Stimulated activated CD4-positive, alpha-beta T cell treated with anti-CD3 and anti-CD28 coated beads, TNF-alpha, amount 100 ng/mL, for 24 hours (primary cell): ENCODE measurements at places on chromosomes 2 and 18.

- no peak for DNase-seq
Measured at GRCh38 chr2:205079173-205079572, 533.9 kb downstream of the PARD3B start.

DNA sequence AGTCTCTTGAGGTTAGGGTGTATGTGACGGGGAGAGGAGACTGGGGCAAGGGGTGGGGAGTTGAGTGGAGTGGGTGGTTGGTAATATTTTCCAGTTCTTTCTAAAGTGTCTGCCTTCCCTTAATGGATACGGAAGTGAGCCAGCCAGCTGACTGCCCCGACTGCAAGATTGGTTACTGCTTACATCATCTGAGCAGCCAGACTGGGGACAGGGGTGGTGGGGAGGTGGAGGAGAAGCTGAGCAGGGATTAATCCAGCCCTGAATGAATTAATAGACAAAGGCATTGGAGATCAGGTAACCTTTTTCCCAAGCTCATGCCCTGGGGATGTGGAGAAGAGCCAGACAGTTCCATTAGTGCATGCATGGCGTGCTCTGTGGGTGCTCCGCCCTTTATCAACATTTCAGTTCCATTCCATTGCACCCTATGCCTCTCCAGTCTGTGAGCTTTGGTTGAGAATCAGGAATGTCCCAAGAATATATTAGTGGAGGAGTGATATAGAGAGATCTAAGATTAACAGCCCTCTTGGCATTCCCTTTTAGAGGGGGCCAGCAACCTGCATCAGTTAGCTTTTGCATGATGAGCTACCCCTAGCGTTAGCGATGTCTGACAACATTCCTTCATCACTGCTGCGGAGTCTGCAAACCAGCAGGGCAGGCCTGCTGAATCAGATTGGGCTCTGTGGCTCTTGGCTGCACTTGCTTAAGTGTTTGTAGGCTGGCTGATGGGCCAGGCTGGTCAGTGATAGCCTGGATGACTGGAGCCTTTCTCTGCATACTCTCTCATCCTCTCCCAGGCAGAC lies 67.4 kb downstream of the TNP1 start:
- no peak for DNase-seq

- DNase-seq, result no peak
Measured at GRCh38 chr2:193894081-193894480, 1699.3 kb upstream of the TMEFF2 start.

- no peak for DNase-seq
Measured at GRCh38 chr2:209556354-209556961, 132.6 kb downstream of the MAP2 start.

DNA sequence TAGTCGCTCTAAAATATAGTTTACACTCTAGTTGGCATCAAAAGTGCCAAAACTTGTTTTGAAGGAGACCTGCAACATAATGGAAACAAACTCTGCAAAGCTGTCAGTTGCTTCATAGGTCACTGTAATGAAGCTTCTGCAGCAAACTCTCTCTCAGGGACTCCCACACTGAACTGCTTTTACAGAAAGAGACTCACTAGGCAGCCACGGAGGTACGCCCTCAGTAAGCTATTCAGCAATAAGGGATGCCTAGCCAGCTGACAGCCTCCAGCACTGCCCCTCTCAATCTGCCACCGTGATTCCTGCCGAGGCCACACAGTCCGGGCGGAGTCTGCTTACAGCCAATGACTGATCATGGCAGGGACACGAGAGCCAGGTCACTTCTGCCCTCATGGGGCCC lies 51.1 kb downstream of the COLEC12 start:
- no peak for DNase-seq

- no peak for DNase-seq
Measured at GRCh38 chr2:77512507-77512906, 9.7 kb downstream of the LRRTM4 start.

DNA sequence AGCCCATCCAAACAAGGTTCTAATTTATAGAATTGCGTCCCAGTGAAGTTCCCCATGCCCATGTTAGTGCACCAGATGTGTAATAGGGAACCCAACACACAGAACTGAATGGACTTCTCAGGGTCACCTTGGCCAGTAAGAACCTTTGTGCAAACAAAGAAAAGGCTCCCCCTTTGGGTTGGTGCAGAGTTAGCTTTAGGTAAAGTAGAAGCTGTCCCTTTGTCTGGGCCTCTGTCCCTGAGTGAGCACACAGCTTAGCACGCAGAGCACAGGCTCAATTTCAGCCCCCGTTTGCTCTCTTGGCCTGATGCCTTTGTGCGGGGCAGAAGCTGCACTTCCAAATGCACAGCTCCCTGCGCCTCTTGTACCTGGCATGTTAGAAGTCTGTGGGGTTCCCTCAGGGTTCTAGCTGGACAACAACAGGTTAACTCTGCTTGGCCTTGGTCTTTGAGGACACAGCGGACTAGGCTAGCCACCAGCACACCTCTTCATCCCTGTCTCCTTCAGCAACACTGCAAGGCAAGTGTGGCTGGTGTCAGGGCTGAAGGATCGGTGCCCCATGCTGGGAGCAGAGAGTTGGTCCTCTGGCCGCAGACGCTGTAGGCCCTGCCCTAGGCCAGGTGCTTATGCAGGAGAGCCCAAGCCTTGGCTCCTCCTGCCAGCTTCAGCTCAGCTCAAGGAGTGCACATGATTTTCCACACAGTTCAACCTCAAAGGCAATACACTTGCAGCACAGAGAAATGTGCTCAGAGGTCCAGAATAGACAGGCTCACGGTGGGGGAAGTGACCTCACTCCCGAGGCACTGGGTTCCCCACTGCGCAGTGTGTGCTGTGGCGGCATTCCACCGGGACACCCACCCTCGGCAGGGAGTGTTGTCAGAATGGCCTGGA lies 73.3 kb upstream of the FOSL2 start:
- no peak for DNase-seq

GRCh38 chr18:49008156-49008555 lies 57.4 kb upstream of the SMAD7 start:
- DNase-seq, result no peak

GRCh38 chr18:44679056-44679913 lies 1.4 kb upstream of the SETBP1 start:
- DNase-seq, result peak; percentile 76

- DNase-seq, result no peak
Measured at GRCh38 chr2:162028511-162028910, 45.5 kb downstream of the DPP4 start.

GRCh38 chr2:2827761-2828221 lies 496.7 kb upstream of the MYT1L start:
- no peak for DNase-seq

- DNase-seq, result no peak
Measured at GRCh38 chr2:88709181-88709631, 17.7 kb downstream of the RPIA start.

GRCh38 chr2:28643911-28644334 lies 107.7 kb upstream of the PPP1CB start:
- DNase-seq, result no peak

- no peak for DNase-seq
Measured at GRCh38 chr2:200335657-200336056, 29.2 kb downstream of the SPATS2L start.

- no peak for DNase-seq
Measured at GRCh38 chr18:33212363-33212762, 228.2 kb downstream of the CCDC178 start.

- no peak for DNase-seq
Measured at GRCh38 chr2:144705328-144706245, 185.7 kb upstream of the ZEB2 start.

- DNase-seq, result no peak
Measured at GRCh38 chr2:241123816-241124536, 21.9 kb upstream of the MTERF4 start.

GRCh38 chr2:202122980-202123720 lies 50.1 kb downstream of the KIAA2012 start:
- DNase-seq, result no peak

- no peak for DNase-seq
Measured at GRCh38 chr2:118062048-118062447, 26.2 kb upstream of the INSIG2 start.

GRCh38 chr18:78899241-78899640 lies 80.4 kb upstream of the SALL3 start:
- DNase-seq, result no peak

DNA sequence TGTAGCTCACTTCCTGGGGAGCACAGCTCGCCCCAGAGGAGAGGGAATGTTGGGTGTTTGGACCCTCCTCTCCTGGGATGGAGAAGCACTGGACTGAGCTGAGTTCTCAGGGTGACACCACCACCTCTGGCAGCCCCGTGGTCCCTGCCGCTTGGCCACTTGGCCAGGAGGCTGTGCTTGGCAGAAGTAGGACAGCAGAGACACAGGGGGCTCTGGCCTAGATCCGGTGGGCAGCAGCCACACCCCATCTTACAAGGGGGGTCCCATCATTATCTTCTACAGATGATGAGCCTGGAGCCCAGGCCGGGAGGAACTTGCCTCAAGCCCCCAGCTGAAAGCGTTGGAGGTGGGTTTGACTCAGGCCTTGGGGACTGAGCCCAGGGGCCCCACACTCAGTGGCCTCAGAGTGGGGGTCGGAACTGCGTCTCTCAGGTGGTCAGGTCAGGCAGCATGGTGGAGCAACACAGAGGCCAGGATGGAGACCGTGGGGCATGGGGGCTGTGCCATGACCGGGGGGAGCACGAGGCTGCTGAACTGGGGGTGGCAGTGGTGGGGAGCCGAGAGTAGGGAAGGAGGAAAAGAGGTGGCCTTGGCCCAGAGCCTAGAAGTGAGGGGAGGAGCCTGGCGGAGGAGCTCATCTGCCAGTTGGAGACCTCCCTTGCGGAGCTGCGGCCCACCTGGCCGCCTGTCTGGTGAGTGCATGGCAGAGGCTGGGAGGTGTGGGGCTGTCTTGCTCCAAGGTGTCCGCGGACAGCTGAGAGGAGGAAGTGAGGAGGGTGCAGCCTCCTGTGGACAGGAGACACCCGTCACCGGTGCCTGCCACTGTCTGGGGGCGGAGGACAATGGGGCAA lies 63.6 kb upstream of the HDAC4 start:
- DNase-seq, result no peak
